ENCODE measurements at places on chromosomes 2 and 18. TPM values are rescaled to one million over a fixed set of nuclear protein-coding genes. Genes with fewer than 3 reads are reported as not detected.

DNA sequence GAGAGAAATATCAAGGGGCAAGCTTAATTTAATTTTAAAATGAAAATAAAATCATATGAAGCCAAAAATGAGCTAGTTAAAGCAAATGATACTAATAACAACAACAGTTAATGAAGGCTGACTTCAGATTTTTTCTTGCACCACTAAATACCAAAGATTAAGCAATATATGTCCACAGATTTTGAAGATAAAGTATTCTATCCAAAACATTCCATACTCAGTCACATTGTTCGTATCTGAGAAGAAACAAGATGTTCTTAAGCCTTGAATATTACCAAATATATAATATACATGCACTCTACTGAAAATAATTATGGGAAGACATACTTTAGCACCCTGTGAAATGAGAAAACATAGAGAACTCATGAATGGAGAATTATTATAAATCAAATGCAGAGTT is 593.3 kb upstream of the SYT4 start:
- DNase-seq: no peak

DNA sequence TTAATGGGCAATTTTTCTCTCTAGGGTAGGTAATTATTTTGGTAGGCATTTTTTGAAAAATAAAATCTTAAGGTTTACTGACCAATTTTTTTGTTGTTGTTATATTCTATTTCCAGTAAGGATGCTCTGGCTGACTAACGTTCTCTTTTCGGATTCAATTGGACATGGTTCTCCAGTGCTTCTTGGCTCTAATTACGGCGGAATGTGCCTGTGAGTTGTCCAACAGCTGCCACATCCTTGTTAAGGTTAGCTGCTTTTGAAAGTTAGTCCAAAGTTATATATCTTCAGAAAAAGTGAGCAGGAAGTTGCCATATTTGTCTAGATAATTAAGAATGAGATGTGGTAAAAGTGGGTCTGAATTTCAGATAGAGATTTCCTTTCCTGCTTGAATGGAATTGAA is 45.8 kb upstream of the SMIM21 start:
- no peak for DNase-seq

DNA sequence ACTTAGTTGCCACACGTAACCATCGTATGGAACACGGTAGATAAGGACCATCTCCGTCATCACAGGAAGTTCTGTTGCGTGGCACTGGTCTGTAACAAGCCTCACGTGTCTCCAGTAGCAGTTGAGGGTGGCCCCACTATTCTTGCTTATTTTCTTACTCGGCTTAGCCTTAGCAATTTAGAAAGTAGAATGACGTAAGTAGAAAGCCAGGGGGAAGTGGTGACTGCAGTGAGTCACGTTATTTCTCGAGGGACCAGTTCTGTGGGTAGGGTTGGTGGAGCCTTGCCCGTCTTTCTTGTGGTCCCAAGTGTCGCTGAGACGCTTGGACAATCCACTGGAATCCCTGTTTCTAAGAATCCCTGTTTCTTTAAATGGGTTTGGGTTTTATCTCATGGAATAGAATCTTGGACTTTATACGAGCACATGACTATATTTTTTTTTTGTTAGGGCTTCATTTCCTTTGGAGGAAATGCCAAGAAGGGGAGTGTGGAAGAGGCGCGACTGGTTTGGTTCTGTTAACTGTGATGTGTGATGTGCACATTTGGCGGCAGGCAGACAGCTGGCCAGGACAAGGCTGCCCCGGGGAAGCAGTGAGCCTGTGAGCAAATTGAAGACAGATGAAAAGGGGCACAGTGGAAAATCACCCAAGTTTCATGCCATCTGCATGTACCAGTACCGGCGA is 96.2 kb downstream of the CABLES1 start:
- peak; percentile 92 for DNase-seq

Gene GLS
- total RNA-seq: 279 TPM

GRCh38 chr2:28608500-28609424 is 112.9 kb downstream of the PLB1 start:
- no peak for DNase-seq

Gene CAPN10
- total RNA-seq: 6.3 TPM

Gene TGFBRAP1
- total RNA-seq: 10.4 TPM

GRCh38 chr2:175030380-175031271 is 25.4 kb upstream of the CHN1 start:
- DNase-seq: peak; percentile 58
